ENCODE measurements at places on chromosomes 7 and 10. TPM values are rescaled to one million over a fixed set of nuclear protein-coding genes. Genes with fewer than 3 reads are reported as not detected.

The ADCY1 gene
- 7.4 TPM for total RNA-seq

The PRSS37 gene
- not detected for total RNA-seq

The KEL gene
- total RNA-seq = not detected

The CDK6 gene
- total RNA-seq = 12.9 TPM

The MMD2 gene
- total RNA-seq = not detected

DNA sequence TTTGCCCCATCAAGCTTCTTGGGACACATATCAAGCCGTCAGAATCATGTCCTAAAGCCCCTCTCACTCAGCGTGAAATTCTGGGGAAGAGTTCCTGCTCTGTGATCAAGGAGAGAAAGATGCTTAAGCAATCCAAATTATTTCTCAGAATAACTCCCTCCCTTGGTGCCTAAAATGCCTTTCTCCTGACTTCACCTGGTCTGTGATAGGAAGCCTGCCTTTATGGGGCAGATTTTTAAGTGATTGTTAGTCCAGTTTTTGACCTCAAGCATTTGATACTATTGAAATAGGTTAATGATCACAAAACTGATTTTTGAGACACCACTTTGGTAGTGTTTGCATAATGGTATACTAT, 76.4 kb upstream of the MAGI2 start:
- no peak for DNase-seq

DNA sequence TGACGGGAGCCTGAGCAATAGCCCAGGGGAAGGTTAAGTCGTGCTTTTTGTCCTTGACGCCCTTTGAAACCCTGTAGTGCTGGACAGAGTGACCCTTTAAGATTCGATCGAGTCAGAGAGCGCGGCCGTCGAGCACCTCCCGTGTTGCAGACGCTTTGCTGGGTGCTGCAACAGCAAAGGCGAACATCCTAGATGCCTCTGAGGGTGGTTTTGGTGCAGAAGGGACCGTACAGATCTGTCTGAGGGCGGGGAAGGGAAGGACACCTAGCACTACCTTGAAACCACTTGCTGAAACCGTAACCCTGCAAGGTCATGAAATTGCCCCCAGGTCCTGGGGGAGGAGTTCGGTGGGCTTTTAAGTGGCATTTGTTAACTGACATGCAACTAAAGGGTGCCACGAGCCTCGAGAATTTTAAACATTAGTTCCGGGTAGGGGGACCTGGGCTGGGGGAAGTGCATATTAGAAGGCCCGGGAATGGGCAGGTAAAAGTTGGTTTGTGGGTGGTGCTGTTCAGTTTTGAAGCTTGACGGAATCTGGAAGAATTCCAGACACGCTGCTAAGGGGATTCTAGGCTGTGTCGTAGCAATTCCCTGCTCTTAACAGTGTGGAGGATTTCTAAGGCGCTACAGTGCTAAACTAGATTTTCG, 786 bp downstream of the ATP5F1C start:
- no peak for DNase-seq

DNA sequence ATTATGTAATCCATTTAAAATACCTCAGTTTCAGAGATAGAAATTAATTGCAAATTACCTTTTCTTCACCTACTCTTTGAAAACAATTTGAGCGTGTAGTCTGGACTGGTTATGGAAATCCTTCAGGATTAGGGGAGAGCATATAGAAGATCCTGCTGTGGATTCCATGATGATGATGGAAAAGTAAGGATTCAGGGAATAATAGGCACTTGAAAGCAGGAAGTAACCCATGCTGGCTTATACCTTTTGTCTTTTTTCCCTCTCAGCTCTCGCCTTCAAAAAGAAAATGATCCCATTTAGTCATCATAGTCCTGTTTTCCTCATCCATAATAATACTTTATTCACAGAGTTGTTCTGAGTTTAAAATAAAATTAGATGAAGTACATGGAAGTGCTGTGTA, 4.4 kb downstream of the HBP1 start:
- DNase-seq = no peak

DNA sequence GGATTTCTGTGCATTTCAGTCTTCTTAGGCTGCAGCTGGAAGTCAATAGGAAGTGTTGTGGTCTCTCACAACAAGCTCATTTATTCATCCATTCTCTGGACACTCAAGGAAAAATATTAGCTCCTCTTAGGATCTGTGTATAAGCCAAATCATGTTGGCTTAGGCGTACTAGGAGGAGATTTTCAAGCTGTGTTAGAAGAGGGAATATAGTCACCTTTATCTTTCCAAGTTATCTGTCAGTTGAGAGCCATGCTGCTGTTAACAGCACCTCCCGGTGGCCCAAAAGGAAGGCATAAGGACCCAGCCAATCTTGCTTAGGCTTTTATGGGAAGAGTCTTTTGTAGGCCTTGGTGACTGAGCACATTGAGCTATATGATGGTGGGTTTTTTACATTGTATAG, 220.0 kb downstream of the LRMDA start:
- no peak for DNase-seq

GRCh38 chr10:56317603-56318002, 43.5 kb downstream of the ZWINT start:
- no peak for DNase-seq

GRCh38 chr10:74841265-74841973, 15.0 kb downstream of the KAT6B start:
- DNase-seq = peak; percentile 61

GRCh38 chr10:11154849-11155498, 137.3 kb downstream of the CELF2 start:
- no peak for DNase-seq

DNA sequence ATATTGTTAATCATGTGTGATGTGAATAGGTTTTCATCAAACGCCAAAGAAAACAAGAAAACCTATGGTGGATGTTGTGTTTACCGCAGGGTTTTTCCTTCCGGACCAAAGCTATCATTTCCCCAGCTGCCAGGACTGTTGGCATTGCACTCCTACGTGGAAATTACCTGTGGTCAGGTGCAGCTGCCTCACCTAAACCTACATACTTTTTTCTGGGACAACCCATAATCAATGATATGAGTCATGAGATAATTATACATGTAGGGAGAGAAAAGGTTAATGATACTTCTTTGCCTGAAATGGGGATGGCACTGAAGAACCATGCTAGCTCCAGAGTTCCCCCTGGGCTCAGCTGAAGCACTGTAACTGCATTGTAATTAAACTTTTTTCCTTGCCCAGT, 223.6 kb upstream of the SEMA3E start:
- no peak for DNase-seq

- DNase-seq = no peak
Measured at GRCh38 chr7:151014950-151015349, 9.3 kb downstream of the ATG9B start.

GRCh38 chr7:145845345-145845744, 271.3 kb upstream of the CNTNAP2 start:
- no peak for DNase-seq

DNA sequence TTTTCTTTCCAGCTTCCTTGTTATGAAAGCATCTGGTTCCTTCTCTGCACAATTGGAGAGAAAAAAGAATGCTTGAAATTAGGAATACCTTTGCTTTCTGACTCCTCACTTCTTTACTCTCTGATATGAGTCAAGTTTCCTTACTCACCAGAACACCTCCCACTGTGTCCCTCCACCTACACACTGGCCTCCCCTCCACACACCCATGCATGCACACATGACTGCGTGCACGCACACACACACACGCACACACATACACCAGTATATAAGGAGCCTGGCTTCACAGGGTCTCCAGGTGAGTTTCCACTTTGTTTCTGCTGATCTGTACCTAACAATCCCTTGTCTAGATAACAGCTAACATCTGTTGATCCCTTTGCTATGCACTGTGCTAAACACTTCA, 11.4 kb upstream of the PTER start:
- no peak for DNase-seq

- no peak for DNase-seq
Measured at GRCh38 chr10:34850558-34850957, 35.5 kb upstream of the PARD3 start.

DNA sequence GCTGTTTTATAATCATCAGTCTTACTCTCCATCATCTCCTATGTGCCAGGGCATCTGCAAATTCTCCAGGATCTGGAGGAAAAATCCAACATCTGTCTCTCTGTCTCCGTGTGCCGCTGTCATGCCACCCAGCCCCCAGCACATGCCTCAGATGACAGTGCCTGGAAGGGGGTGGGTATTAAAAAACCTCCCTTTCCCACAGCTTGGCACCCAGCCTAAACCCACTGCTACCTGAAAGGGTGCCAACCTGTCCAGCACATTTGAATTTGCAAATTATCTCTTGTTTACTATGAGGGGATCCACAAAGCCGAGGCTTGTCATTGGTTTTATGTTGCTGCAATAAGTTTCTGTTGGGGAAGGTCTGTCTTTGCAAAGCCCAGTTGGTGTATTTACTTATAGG, 73.1 kb downstream of the EMX2 start:
- DNase-seq = no peak

- no peak for DNase-seq
Measured at GRCh38 chr10:125261491-125262186, 101.3 kb upstream of the CTBP2 start.

DNA sequence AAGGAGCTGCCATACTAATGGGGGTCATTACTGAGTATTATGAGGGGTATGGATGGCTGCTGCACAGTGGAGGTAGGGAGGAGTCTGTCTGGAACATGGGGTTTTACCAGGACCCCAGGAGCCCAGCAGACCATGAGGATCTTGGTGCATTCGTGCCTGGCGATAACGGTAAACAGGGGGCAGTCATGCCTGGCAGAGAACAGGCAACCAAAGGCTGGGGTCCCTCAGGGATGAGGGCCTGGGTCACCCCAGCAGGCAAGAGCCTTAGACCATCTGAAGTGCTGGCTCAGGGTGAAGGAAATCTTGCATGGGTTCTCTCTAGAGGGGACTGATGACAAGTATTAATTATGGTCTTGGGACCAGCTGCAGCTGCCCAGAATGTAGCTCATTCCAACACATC, 46.1 kb downstream of the MYL10 start:
- DNase-seq = no peak

GRCh38 chr10:19785366-19785765, 30.9 kb upstream of the PLXDC2 start:
- no peak for DNase-seq

DNA sequence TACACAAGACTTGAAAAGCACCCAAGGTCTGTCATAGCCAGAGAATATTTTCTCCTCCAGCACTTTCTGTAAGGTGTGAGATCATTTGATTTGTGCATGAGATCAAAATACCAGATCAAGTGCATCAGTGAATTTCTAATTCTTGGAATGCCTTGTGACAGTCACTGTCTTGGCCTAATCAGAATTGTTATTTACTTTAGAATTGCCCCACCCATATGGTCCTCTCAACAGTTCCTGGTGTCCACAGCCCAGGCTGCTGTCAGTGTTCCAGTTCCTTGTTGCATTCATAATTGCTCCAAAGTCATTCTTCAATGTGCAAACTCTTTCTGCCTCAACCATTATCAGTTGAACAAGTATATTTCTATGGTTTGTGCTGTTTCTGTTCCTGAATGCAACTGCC, 770.2 kb downstream of the NRG3 start:
- DNase-seq = no peak

DNA sequence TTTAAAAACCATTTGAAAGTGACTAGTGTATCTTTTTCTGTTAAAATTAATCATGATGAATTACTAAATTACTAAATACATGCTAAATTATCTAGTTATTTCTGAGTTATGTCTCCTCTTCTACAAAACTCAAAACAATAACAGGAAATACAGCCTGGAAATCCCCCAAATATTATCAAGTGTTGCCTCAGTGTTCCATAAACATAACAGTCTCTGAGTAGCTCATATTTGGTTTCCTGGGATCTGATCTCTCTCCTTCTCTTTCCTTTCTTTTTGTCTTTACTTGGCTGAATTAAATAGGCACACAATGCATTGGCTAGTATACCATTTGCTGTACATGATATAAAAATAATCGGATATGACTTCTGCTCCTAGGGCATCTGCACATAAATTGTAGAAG, 277.6 kb upstream of the IGFBP3 start:
- no peak for DNase-seq

- no peak for DNase-seq
Measured at GRCh38 chr7:48147078-48147591, 24.1 kb upstream of the ABCA13 start.
